ENCODE measurements at places on chromosomes 4 and X.
A peak's percentile ranks its signal among the peaks of the same experiment; 100 is the strongest.

DNA sequence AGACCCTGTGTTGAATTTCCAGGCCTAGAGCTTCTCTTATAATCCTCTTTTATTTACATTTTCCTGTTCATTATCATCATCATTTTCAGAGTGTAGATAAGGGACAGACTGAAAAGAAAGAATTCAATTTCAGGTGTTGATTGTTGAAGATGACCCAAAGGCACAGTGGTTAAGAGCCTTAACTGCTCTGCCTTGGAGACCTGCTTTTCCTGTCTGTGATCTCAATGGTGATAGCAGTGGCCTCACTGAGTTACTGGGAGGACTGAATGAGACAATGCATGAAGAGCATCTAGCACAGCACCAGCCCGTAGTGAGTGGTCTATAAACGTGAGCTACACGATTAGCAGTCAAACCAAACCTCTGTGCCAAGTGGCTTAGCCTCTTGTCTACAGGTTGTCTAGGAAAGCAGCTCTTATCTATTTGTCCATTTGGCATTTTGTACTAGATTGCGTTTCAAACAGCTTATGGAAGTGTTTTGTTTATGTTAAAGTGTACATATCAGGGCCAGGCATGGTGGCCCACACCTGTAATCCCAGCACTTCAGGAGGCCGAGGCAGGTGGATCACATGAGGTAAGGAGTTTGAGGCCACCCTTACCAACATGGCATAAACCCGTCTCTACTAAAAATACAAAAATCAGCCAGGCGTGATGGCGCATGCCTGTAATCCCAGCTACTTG, 41.5 kb downstream of the SETD7 start:
- DNase-seq: no peak

- no peak for DNase-seq
These were observed 489.8 kb upstream of the CTSO start for GRCh38 chr4:156443488-156443887.

- DNase-seq: no peak
These were observed 47.7 kb downstream of the SOD3 start for GRCh38 chr4:24843096-24843495.

GRCh38 chr4:136438645-136439044, 1093.6 kb downstream of the PCDH18 start:
- no peak for DNase-seq

- DNase-seq: no peak
These were observed 115.6 kb upstream of the SCML1 start for GRCh38 chrX:17621566-17622270.

GRCh38 chrX:53284684-53285447, 3.5 kb upstream of the IQSEC2 start:
- DNase-seq: no peak

DNA sequence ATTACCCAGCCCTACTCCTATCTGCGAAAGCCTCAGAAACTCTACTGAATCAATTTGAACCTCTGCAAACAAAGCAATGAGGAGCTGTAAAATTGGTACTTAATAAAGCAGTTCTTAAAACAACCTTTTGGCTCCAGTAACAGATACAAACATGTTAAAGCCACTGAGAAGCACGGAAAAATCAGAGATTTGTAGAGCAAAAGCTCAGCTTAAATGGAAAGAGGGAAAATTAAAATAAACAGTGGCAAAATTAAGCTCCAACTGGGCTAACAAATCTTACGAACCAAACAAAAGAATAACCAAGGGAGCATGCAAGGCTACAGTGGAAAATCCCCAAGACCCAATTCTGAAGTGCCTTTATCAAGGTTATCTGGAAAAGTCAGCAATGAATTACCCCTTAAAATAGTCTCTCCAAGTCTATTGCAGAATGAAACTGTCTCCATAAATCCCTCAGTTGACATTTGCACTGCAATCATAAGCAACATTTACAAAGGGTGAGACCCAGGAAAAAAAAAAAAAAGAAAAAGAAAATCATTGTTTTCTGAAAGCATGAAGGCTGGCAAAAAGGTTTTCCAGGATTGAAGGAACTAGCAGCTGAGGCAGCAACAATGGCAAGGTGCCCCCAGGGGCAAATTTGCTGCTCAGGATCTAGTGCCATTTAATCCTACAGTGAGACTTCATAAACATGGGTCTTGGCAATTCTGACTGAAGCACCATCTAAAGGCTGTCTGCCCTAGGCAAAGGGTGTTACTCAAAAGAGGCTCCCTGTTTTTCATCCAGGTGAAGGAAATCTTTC, 40.1 kb downstream of the USP46 start:
- DNase-seq: no peak

GRCh38 chrX:103530545-103530944, 11.3 kb upstream of the RAB40A start:
- no peak for DNase-seq

DNA sequence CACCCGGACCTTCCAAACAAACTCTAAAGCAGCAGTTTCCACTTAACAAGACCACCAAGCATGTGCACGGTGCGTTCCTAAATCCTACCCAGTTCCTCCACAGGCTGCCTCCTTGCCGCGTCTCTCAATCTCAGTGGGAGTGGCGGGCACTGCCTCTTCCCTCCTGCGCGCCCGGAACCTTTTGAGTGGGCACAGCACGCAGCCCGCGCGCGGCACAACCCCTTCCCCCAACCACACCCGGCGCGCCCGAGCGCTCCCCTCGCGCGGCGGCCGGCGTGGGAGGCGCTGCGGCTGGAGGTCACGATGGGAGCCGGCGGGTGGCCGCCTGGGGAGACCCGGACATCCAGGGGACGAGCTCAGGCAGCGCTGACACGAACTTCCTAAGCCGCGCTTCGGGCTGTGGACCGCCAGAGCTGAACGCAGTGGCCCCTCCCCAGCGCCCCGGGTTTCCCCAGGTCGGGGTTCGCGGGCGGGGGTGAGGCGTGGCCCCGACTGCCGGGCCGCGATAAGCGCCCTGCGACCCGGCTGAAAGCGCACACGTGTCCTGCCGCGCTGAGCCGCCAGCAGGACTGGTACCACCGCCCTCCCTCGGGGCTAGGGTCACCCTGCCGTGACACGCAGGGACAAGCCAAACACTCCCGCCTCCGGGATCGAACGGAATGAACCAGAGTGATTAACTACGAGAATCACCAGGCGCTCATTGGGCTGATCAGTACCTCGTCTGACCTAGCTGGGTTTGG, at the start of gene ABCG2:
Gene ABCG2, minus strand, starts transcription at position 151 of the 740 bp plus-strand sequence. CDS start 18,644 bp downstream, outside the sequence.
- DNase-seq: peak; percentile 52

DNA sequence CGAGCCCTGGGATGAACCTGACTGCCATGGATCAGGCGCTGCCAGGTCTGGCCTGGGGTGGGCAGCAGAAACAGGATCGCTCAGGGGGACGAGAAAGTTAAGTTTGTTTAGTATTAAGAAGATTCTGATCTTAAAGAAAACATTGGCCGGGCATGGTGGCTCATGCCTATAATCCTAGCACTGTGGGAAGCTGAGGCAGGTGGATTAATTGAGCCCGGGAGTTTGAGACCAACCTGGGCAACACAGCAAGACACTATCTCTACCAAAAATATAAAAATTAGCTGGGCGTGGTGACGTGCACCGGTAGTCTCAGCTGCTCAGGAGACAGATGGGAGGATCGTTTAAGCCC, 696 bp upstream of the FLNA start:
- DNase-seq: no peak

DNA sequence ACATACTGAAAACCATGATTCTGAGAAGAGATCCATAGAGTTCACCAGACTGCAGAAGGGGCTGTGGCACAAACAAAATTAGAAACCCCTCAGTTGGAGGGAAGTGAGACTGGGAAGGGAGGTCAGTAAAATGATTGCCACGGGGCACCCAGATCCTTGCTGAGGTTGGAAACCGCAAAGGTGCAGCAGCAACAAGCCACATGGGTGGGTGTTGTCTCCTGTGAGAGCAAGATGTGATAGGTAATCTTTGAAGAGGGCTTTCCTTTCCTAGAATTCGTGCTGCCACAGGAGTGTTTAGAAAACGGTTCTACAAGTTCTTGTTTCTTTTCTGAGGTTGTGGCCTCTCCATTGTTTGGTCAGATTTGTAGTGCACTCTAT, 85.5 kb downstream of the NFKB1 start:
- DNase-seq: no peak

Measured in spinal cord (tissue), 10 donors.